Gastroesophageal sphincter (tissue), 4 donors: ENCODE measurements at places on chromosomes 6 and 20.

DNA sequence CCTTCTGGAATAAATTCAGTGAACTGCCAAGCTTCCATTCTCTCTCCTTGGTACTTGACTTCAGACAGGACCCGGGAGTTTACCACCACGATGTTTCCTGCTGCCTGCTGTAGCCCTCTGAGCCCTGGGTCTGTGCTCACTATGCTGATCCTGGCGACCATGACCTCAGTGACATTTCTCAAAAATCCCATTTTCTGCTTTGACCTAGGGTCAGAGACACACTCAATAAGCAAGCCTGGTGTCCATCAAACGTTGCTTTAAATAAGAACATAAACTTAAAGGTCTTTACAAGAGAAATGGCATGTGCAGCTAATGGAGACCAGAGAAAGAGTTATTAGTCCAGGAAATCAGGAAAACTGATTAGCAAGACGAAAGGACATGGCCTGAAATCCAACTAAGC lies 509.7 kb upstream of the SULF2 start:
- ATAC-seq: no peak
- H3K4me1 ChIP-seq: peaks cover 21% of the 10 kb centered on the region
- no peak overlapping the region for H3K4me3 ChIP-seq
- H3K36me3 ChIP-seq: no peaks in the 10 kb centered on the region
- H3K27ac ChIP-seq: peak overlapping the region; percentile 74
- no peaks in the 10 kb centered on the region for H3K27me3 ChIP-seq

- H3K27me3 ChIP-seq: no peaks in the 10 kb centered on the region
- no peak overlapping the region for H3K4me3 ChIP-seq
- ATAC-seq: no peak
- no peaks in the 10 kb centered on the region for H3K36me3 ChIP-seq
Measured at GRCh38 chr6:100296810-100297544, 167.7 kb downstream of the SIM1 start.

GRCh38 chr6:36127462-36128016 lies 2.8 kb upstream of the MAPK13 start:
- ATAC-seq: peak; percentile 52
- peaks cover 40% of the 10 kb centered on the region for H3K27me3 ChIP-seq
- H3K27ac ChIP-seq: no peak overlapping the region
- peaks cover 16% of the 10 kb centered on the region for H3K4me1 ChIP-seq
- H3K36me3 ChIP-seq: no peaks in the 10 kb centered on the region

DNA sequence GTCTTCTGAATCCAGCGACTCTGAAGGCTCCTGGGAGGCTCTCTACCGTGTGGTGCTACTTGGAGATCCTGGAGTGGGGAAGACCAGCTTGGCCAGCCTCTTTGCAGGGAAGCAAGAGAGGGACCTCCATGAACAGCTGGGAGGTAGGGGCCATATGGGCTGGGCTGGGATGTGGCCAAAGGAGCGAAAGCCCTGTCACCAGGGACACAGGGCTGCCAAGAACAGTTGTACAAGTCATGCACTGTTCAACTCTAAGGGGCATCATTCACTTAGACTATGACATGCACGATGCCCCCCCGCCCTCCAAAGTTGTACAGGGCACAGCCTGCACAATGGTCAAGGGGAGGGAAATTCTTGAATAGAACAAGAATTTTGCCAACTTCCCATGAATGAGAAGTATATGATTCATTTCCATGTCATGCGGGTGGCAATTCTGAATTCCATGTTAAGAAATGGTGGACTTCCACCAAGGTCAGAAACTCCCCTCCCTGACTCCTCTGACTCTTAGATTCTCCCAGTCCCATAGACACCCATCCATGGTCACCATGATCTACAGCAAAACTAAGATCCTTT lies 1.6 kb downstream of the REM1 start:
- H3K36me3 ChIP-seq: no peaks in the 10 kb centered on the region
- no peak overlapping the region for H3K4me3 ChIP-seq
- H3K27me3 ChIP-seq: peaks cover 10% of the 10 kb centered on the region
- no peak for ATAC-seq
- H3K27ac ChIP-seq: no peak overlapping the region
- peaks cover 7% of the 10 kb centered on the region for H3K4me1 ChIP-seq
